Colonic mucosa (tissue), 4 donors: ENCODE measurements at places on chromosomes 7 and 10.
A peak's percentile ranks its signal among the peaks of the same experiment; 100 is the strongest.

DNA sequence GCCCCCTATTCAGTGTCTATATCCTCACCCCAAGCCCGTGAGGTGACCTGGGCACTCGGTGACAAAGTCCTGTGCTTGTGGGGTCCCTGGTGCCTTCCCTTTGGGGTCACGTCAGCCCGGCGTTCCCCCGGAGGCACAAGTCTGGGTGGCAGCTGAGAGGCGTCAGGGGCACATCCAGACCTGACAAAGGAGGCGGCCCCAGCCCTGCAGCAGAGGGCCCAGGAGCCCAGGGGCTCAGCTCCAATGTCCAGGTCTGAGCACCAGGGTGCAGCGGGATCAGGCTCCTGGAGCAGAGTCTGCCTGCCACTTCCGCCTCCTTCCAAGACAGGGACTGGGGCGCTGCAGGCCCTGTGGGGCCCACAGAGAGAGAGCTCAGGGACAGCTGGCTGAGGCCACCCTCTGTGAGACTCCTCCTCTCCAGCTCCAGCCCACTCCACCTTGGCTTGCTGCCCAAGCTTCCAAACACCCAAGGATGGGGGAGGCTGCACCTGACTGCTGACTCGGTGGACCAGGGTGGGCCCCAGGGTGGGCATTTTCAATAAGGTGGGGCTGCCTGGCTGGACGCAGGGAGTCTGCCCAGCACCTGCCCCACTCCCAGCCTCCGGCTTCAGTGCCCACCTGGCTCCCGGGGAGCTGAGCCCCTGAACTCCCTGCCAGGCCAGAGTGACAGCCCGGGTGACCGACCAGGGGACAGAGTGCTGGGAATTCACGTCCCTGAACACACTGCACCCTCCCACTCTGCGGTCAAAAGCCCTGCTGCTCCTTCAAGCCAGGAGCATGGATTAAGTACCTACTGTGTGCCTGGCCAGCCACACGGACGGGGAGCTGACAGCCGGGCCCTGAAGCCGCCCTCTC, 1.0 kb upstream of the KNDC1 start:
- no peak for DNase-seq

GRCh38 chr10:131981429-131982184, at the start of gene BNIP3:
TSS of gene BNIP3 (minus strand) at chr10:131981923. CDS start at chr10:131981806, 117 bp downstream.
- DNase-seq = peak; percentile 91

- no peak for DNase-seq
Measured at GRCh38 chr7:891805-892204, 15.5 kb downstream of the GET4 start.

GRCh38 chr10:32950591-32951108, 7.4 kb downstream of the ITGB1 start:
- no peak for DNase-seq

GRCh38 chr7:13181216-13181615, 493.8 kb downstream of the ARL4A start:
- DNase-seq = no peak

- DNase-seq = no peak
Measured at GRCh38 chr7:23075571-23075970, 30.0 kb upstream of the KLHL7 start.

- DNase-seq = no peak
Measured at GRCh38 chr10:113041324-113041723, 91.3 kb downstream of the TCF7L2 start.

GRCh38 chr10:23534326-23534725, 95.5 kb downstream of the OTUD1 start:
- no peak for DNase-seq

DNA sequence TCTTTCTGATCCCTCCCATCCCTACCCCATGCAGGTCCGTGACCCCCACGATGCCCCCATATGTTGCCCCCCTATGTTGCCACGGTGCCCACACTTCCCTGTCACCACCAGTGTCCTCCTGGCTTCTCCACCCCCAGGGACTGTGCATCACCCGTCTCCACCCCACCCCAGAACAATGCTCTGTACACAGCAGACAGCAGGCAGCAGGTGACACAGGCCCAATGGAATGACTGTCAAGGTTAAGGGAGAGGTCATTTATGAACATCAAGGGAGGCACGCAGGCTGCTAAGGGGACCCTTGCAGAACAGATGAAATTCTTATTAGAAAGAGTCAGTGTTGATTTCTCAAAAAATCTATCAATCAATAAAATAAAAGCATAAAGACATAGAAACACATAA, 71.5 kb downstream of the PARP12 start:
- no peak for DNase-seq

GRCh38 chr10:6689036-6689435, 109.0 kb upstream of the PRKCQ start:
- no peak for DNase-seq

- DNase-seq = no peak
Measured at GRCh38 chr10:67242528-67242927, 316.7 kb downstream of the LRRTM3 start.

- DNase-seq = no peak
Measured at GRCh38 chr10:133224756-133225372, 5.2 kb upstream of the UTF1 start.

- no peak for DNase-seq
Measured at GRCh38 chr7:93307131-93307660, 75.0 kb downstream of the VPS50 start.

GRCh38 chr10:118961436-118961835, 68.1 kb upstream of the NANOS1 start:
- no peak for DNase-seq

- no peak for DNase-seq
Measured at GRCh38 chr10:77268721-77269120, 368.9 kb downstream of the KCNMA1 start.

GRCh38 chr10:93552780-93553179, 13.7 kb upstream of the FFAR4 start:
- no peak for DNase-seq

DNA sequence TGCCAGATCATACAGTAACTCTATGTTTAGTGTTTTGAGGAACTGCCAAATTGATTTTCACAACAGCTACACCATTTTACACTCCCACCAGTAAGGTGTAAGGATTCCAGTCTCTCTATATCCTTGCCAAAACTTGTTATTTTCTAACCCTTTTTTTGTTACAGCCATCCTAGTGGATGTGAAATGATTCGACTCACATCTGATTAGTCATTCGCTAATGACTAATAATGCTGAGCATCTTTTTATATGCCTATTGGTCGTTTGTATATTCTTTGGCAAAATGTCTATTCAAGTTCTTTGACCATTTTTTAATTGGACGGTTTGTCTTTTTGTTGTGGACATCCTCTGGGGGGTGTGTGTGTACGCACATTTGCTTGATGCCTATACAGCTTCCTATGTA, 142.8 kb downstream of the DGKB start:
- no peak for DNase-seq

DNA sequence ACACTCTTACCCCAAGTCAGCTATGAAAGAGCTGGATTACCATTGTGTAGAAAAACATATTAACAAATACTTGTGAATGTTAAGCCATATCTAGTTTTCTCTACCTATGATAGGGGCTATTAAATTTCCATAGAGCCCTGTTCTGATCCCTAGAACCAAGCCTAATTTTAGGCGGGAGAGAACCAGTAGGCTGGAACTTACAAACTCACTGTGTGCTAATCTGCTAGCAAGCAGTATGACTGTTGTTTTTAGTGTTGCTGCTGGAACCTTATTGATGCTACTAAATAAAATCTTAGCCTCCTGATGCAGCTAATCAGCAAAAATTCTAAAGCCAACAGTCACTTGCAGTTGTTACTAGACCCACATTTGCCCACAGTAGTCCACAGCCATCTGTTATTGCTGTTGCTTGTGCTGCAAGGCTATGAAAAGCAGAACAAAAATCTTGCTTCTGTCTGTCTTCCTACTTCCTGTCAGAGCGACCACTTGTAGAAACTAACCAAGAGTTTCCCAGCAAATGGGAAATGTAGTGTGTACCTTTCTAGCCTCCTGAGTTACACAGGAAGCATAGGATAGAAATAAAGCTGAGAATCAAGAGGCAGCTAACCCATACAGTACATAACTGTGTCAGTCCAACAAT, 368.4 kb downstream of the ARL4A start:
- DNase-seq = no peak

GRCh38 chr7:75885036-75885435, 6.2 kb downstream of the RHBDD2 start:
- DNase-seq = no peak

DNA sequence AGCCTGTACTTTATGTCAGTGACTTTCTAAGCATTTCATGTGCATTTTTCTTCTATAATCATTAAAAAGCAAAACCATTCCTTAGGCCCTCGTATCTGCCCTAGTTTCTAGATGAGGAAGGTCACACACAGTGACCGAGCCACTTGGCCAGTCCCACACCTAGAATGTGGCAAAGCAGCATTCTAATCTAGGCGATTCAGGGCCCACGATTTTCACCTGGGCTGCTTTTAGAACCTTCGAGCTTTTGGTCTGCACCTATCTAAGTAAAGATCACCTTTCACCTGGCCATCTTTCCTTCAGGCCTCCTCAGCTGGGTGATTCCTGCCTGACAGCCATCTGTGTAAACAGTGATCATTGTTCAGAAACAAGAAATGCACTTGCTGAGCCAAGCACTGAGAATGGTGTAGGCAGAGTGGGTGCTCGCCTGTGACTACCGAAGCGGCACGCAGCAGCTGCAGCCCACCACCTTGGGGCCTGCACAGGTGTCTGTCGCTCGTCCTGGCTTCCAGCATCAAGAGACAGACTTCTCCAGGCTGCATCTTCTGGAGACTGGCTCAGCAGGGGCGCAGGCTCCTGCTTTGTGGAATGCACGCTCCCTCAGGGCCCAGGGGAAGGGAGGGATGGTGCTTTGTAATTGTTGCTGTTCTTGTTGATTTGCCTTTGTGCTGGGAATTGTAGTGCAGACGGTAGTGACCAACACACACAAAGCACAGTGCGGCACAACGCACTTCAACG, 149.0 kb upstream of the INSYN2A start:
- no peak for DNase-seq

GRCh38 chr7:22361795-22362194, 4.8 kb upstream of the RAPGEF5 start:
- DNase-seq = peak; percentile 67

GRCh38 chr7:18864967-18865366, 252.5 kb downstream of the TWIST1 start:
- no peak for DNase-seq

DNA sequence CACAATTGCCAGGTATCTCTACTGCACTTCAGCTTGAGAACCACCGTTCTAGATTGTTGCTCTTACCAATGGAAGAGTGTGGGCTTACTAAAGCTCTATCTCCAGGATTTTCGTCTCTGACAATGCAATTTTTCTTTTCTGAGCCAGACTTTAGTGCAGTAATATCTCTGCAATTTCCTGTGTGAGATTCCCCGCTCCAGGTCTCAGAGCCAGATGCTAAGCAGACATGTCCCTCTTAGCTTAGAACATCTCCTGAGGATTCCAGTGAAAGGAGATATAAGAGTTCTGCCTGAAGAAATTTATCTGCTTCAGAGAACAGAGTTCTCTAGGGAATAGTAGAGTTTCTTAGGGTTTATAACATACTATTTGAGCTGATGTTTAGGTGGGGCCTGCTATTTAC, 82.0 kb downstream of the SND1 start:
- DNase-seq = no peak

- no peak for DNase-seq
Measured at GRCh38 chr10:79147796-79148451, 79.2 kb downstream of the ZMIZ1 start.

- no peak for DNase-seq
Measured at GRCh38 chr7:92636018-92636560, 45.9 kb upstream of the FAM133B start.

DNA sequence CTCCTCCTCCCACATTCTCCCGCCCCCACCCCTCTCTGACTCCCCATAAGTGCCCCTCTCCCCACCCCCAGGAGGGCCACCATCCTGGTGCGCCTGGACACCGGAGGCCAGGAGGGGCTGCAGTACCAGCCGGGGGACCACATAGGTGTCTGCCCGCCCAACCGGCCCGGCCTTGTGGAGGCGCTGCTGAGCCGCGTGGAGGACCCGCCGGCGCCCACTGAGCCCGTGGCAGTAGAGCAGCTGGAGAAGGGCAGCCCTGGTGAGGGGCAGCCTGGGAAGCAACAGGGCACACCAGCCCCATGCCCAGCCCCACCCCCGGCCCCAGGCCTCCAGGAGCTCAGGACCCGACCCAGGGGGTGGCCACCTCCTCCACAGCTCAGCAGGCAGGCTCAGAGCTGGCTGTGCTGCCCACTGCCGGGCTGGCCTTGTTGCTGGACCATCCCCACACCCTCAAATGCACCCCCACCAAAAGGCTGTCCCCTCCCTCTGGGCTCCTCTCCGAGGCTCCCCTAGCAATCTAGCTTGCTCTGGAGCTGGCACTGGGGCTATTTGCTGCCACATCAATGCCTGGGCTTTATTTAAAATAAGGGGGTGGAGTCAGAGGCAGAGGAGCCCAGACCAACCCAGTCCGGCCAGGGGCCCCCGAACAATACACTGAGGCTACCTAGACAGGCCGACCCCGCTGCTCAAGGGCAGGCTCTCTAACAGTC, 14.8 kb downstream of the ATG9B start:
- DNase-seq = no peak

GRCh38 chr10:119680050-119680449, 28.9 kb downstream of the BAG3 start:
- DNase-seq = no peak

DNA sequence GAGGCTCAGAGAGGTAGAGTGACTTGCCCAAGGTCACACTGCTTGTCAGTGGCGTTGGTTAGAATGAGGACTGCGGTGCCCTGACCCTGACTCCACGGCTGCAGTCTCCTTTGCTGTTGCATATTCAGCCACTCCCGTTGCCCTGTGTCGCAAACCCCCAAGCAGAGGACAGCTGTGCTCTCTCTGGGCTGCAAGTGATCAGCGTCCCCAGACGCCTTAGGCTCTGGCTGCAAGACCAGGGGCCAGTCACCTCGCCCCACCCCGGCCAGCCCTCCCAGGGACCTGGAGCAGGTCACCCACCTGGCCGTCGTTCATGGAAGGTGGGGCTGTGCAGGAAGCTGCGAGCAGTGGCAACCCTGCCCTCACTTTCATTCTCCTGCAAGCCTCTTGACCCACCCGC, 51.7 kb upstream of the NANOS1 start:
- no peak for DNase-seq

- DNase-seq = no peak
Measured at GRCh38 chr7:43600056-43600455, 17.1 kb downstream of the STK17A start.

- no peak for DNase-seq
Measured at GRCh38 chr10:62858364-62858763, 42.2 kb upstream of the EGR2 start.

DNA sequence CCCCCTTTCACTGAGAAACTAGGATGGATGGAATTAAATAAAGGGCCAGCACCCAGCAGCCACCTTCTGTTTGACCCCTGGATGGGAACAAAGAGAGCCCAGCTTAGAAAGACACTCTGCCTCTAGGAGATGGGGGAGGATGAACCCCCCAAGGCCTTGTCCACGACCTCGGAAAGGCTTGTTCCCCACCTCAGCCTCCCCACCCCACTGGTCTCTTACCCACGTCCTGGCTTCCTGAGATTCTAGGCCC, 9.7 kb downstream of the ITPRIP start:
- DNase-seq = no peak
